Urothelium cell line (cell line): ENCODE measurements at places on chromosomes 13 and 19.

DNA sequence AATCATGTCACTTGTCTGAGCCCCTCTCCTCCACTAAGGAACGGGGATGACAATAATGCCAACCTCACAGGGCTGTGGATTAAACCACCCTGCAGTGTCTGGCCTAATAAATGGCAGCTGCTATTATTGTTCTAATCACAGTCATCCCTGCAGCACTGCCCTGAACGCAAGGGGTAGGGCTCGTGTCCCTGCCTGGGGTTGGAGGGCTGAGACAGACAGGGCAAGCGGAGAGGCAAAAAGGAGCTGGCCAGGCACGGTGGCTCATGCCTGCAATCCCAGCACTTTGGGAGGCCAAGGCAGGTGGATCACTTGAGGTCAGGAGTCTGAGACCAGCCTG is 10.2 kb upstream of the KPTN start:
- DNase-seq: no peak

GRCh38 chr13:48126944-48127830 is 32.3 kb upstream of the MED4 start:
- peak; percentile 57 for DNase-seq

GRCh38 chr13:33127009-33127551 is 110.9 kb downstream of the KL start:
- DNase-seq: no peak

GRCh38 chr13:113876346-113877148 is 12.7 kb upstream of the GAS6 start:
- DNase-seq: no peak

- peak; percentile 22 for DNase-seq
Measured at GRCh38 chr13:23509781-23510543, 60.2 kb upstream of the TNFRSF19 start.

DNA sequence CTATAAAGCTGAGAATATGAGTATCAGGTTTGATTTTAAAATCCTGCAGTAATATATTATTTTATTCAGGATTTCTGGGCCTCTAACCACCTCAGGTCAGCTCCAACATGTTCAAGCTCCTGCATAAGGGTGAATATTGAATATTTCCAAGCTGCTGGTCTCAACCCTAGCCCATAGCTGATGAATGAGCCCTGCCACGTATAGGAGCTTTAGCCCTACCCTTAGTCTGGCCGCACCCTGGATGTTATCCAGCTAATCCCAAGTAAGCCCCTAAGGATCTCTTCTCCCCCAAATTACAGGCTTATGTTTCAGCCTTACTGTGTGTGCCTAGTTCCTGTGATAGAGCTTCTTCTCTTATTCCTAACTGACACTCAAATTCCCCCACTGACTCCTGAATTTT is 240.6 kb downstream of the KCTD12 start:
- no peak for DNase-seq

DNA sequence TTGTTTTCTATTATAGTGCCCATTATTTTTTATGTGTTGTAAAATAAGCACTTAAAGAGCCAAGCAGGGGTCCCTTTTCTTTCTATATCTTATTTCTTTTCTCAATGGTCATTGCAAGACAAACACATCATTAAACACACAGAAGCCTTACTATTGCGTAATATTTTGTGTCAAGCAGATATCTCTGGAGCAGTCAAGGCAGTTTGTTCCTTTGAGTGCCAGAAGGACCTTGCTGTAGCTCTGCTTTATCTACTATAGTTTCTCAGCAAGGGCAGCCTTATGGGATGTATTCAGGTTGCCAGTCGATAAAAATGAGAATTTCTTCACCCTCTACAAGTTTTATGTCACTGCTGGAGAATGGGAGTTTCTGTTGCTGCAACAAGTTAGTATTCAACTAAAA is 319.3 kb downstream of the TDRD3 start:
- DNase-seq: no peak

GRCh38 chr13:50882816-50883435 is 26.7 kb upstream of the RNASEH2B start:
- DNase-seq: no peak

GRCh38 chr19:7145494-7145893 is 76.0 kb downstream of the ZNF557 start:
- no peak for DNase-seq

GRCh38 chr13:101515504-101515903 is 63.0 kb downstream of the ITGBL1 start:
- no peak for DNase-seq

DNA sequence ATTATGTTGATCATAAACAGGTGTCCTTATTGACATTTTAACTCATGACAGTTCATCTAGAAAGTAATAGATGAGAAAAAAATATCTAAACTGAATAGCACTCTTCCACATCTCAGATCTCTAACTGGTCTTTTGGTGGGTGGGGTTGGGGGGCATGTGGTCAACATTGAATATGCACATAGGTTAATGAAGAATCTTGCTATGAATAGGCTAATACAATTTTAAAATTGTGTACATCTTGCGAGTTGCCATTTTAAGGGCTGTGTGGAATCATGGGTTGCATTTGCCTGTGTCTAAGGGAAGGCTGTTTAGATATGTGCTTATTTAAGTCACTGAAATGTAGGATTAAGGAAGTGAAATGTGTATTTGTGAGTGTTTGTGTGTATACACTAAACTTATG is 346.0 kb downstream of the ITGBL1 start:
- no peak for DNase-seq

DNA sequence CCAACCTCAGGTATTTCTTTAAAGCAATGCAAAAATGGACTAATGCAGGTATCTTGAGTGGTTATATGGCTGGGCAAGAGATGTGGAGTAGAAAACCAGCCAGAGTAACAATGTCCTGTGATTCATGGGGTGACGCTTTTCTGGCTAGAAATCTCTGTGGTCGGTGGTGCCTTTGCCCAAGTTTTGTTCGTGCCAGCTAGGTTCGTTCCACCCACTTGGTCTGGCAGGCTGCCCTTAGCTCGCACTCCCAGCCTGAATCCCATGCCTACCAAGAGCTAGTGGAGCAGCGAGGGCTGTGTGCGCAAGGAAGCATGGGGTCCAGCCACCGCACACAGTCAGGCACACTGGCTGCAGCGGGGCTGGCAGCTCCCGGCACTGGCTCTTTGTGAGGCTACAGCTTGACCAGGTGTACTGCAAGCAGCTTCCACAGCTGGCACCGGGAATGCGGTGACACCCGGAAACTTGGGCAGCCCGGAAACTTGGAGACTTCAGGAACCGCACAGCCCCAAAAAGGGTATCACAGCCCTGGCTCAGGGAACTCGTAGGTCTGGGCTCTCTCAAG is 349.6 kb upstream of the PCDH20 start:
- DNase-seq: no peak

DNA sequence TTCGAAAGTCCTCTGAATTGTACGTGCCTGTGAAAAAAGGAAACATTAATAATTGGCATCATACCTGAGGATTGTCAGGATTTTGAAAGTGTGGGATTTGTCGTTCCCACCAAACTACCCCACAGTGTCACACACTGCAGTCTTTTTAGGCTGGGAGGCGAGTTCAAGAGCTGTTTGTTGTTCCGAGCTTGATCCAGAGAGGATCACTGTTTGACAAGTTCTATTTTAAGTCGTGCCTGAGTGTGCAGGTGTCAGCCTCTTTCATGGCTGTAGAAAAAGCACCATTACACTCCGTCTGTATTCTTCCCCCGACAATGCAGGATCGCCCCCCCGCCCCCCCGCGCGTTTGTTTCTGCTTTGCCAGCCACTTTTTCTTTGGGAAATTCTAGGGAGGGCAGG is 635 bp upstream of the NBEA start:
- no peak for DNase-seq

DNA sequence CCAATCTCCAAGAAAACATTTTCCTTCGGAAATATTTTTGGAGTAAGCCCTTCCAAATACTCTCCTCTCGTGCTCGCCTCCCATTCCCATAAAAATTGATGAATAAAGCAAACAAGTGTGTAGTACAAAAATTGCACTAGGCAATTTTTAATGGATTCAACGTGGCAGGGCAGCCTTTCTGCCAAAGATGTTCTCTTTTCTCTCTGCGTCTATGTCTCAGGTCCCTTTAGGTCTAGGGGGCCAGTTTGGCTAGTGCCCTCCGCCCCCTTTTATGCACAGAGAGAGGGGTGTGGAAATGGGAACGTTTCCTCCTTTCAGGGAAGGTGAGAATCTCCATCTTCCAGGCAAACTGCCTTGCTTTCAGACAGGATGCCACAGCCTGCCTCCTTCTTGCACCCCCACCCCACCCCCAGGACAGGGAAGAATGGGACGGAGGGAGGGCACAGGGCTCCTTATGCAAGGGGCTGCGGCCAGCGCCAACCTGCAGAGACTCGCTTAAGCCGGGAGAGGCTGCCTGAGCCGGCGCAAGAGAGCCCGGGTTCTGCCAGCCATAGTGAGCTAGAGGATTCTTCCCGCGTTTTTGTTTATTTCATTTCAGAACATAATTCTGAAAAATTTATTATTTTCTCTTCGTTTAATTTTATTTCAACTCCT is 2.7 kb upstream of the ZIC2 start:
- DNase-seq: no peak

DNA sequence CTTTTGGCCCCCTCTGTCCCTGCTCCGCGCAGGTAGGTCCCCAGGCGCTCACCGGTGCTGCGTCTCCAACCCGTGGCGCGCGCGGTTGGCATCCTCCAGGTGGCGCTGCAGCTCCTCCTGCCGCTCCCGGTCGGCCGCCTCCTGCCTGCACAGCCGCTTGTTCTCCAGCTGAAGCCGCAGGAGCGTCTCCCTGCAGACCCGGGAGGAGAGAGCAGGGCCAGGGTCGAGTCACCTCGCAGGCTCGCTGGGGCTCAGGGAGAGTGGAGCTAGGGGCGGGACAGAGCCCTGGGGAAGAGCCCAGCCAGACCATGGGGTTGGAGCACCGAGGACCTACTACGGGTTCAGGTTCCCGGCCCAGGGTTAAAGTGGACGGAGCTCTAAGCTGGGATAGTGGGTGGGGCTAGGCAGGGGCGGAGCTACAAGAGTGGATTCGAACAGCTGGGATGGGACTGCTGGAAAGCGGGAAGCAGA is 9.3 kb downstream of the HOOK2 start:
- DNase-seq: peak; percentile 73

GRCh38 chr13:113218586-113218985 is 9.2 kb downstream of the CUL4A start:
- DNase-seq: no peak

GRCh38 chr19:49956115-49956495 is 4.9 kb downstream of the SIGLEC11 start:
- no peak for DNase-seq

DNA sequence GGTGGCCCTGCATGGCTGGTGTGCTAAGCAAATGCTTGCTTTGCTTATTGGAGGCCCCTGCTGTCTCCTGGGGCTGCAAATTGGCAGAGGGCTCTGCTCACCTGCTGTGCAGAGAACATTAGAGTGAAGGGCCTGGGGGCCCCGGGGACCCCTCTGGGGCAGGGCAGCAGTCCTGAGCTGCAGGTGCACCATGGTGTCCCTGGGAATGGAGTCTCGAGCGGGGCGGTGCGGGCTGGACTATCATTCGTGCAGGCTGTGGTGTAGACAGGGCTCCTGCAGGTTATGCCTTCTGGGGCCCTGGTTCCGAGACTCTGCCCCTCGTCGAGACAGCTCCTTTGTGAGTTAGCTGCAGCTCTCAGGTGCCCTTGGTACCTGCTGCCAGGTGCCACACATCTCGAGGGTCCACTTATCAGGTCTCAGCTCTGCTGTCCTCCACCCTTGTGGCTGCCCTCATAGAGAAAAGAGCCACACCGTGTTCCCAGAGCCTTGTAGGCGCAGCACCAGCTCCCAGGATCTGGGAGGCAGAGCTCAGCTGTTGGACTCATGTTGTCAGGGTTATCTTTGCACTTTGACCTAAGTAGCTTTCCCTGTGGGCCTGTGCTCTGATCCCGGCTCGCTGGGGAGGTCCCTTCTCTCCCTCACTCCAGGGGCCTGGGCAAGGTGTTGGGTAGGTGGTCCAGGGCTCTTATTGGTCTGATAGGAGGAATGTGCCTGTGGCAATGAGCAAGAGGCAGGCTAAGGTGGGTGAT is 58.0 kb upstream of the ZNF536 start:
- DNase-seq: no peak

- DNase-seq: no peak
Measured at GRCh38 chr13:77555246-77555645, 19.7 kb downstream of the SCEL start.

DNA sequence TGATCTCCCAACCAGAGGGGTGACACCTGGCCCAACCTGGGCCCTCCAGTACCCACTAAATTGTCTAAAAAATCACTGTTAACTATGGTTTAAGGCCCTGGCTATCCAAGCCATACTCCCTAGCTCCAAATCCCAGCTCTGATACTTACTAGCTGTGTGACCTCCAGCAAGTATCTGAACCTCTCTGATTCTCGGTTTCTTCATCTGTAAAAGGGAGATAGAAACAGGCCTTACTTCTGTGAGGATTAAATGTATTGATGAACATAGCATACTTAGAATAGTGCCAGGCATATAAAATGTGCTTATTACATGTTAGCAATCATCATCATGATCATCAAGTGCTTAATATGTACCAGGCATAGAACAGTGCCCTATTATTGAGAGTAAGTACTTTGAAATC is 4.7 kb downstream of the LRFN1 start:
- DNase-seq: no peak

GRCh38 chr13:76715075-76715474 is 171.1 kb downstream of the KCTD12 start:
- no peak for DNase-seq

DNA sequence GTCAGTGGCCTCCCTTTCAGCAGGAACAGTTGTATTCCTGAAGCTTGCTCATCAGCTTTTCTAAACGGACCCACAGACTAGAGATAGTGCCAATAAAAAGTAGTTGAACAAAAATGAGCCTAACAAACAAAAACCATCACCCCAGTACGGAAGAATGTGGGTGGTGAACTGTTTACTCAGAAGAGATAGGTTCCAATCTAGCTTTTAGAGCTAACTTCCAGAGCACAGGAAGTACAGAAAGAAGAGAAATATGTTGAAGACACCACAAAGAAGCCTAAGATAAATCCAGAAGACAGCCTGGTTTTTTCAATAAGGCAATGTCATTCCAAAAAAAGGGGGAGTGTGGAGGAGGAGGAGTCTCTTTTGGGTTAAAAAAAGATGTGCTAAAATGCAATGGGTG is 2.8 kb upstream of the LMO7 start:
- no peak for DNase-seq

GRCh38 chr19:4816202-4816949 is 15.1 kb downstream of the TICAM1 start:
- DNase-seq: no peak

- no peak for DNase-seq
Measured at GRCh38 chr13:49616676-49617065, 11.6 kb upstream of the ARL11 start.

GRCh38 chr19:29507081-29507860 is 18.5 kb upstream of the VSTM2B start:
- DNase-seq: no peak

DNA sequence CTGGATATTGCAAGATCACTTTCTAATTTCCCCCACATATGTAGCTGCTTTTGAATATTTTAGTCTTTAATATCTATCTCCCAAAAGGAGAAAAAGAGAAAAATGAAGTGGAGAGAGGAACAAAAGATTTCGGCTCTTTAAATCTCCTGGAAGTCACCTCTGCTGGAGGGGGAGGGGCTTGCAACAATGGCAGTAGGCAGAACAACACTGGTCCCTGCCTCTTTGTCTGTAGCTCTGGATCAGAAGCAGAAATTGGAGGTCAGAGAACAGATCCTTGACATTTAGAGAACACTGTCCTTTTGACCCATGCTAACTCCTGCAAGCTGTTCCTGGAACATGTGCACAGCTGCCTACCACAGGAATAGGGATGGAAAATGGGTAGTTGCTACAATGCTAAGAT is 86.7 kb upstream of the GPR12 start:
- DNase-seq: no peak

GRCh38 chr19:2355168-2356035 is 4.7 kb upstream of the TMPRSS9 start:
- no peak for DNase-seq
